MCF 10A (cell line): ENCODE measurements at places on chromosomes 11 and 22. TPM values are rescaled to one million over a fixed set of nuclear protein-coding genes. Genes with fewer than 3 reads are reported as not detected.

DNA sequence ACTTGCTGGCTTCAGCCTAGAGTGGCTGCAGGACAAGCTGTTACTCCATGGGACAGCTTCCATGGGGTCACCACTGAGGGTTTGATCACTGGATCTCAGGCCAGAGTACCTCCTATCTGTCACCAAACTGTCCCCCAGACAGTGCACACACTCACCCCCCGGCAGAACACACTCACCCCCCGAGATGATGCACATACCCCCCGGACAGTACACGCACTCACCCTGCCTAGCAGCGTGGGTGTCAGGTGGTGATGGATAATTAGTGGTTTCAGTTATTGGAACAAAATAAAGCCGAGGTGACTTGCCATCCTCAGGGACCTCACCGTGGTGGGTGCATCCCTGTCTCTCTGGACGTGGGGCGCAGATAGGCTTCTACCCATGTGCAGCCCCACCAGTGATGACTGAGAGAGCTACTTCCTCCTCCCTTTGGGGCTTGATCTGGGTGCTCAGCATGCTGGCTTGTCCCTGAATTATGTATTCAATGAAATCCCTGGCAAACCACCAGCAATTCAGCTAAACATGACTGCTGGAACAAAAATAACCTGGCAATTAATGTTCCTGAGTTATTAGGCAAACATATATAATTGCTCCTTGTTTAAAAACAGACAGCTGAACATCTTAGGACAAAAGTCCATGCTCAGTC, 18.9 kb downstream of the TANGO2 start:
- H3K4me1 ChIP-seq = no peaks in the 10 kb centered on the region
- no peak overlapping the region for H3K4me3 ChIP-seq

DNA sequence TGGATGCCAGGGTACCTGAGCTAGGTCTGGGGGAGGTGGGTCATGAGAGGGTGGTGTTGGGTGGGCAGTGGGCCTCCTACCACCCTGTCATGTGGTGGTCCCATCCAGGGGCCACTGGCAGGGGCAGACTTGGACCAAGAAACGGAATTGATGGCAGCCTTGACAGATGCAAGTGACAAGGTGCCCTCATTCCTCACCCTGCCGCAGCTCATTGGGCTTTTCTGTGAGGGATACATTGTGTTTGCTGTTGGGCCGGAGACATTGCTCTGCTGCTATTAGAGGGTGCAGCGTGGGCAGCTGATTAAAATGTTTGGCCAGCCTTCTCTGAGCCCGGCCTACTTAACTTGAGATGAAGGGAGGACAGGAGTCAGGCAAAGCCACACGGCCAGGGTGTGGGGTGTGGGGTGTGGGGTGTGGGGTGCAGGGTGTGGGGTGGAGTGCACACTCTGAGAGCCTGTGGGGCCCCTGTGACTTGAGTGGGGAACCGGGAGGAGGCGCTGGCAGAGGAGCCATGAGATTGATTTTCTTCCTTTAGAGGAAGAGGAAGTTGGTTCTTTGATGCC, 351.5 kb downstream of the TBC1D22A start:
- no peak overlapping the region for H3K27ac ChIP-seq
- peaks cover 7% of the 10 kb centered on the region for H3K36me3 ChIP-seq
- DNase-seq = no peak

DNA sequence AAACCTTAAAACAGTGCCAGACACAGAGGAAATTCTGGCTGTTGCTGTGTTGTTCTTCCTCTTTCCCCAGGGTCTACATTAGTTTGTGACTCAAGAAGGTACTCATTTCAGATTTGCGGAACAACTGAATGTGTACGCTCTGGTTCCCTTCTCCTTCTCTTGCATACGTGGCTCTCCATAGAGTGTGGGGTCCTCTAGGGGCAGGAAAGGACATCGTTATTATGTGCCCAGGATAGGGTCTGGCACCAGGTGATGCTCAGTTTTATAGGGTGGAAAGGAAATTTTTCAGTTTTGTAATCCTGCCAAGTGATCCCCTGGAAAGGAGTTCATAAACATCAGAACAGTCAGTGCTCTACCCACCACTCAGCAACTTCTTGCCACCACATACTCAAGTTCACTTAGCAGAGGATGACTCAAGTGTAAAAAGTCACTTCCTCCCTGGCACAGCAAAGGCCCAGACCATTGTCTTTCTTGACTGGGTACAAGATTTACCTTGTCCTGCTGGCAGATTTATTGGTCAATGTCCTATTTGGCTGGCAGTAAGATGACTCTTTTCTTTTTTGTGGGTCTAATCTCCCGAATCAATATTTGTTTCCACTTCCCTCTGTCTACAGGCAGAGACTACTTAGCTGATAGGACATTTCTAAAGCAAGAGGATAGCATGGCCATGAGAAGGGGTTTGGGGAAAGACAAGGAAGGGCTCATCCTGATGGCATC, 246.0 kb upstream of the TENM4 start:
- H3K4me1 ChIP-seq = no peaks in the 10 kb centered on the region
- no peak overlapping the region for H3K27ac ChIP-seq
- no peak overlapping the region for H3K4me3 ChIP-seq
- no peaks in the 10 kb centered on the region for H3K36me3 ChIP-seq
- DNase-seq = peak; percentile 25

DNA sequence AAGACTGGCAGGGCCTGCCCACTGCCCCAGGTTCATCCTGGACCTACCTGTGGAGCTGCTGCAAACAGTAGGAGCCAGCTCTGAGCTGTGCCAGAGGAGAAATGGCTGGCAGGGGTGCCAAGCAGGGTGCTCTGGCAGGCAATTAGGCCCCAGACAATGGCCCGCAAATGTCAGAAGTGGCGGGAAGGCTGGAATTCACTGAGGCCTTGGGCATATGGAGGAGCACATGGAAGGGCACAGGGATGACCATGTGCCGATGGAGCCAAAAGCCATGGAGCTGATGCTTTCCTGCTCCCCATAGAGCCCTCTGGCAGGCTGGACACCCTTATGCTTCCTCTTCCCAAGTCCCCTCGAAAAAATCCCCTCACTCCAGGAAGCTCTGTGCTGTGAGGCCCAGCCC, 62.0 kb downstream of the BUD13 start:
- H3K27me3 ChIP-seq = no peaks in the 10 kb centered on the region
- DNase-seq = no peak
- H3K4me1 ChIP-seq = peaks cover 5% of the 10 kb centered on the region
- no peaks in the 10 kb centered on the region for H3K36me3 ChIP-seq
- no peak overlapping the region for H3K27ac ChIP-seq

ATP6V1E1 gene
- total RNA-seq = 86.4 and 114 TPM in 2 replicates

GGTLC2 gene
- total RNA-seq = not detected in 2 replicates
